NCI-H446 treated with DMSO at 0.1 percent for 48 hours (cell line): ENCODE measurements at places on chromosomes 4 and X.

DNA sequence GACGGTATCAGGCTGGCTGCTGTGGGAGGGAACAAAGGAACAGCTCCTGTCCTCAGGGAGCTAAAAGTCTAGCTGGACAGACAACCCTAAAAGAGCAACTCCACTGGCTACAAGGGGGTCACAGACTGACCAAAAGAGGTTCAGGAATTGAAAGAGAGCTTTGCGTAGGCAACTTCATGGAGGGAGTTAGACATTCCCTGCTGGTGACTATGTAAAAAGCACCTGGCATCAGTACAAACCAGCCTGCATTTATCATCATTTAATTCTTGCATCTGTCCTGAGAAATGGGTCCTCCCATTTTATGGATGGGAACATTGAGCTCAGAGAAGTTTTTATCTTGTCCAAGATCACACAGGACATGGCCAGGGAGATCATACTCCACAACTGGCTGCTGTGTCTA lies 1.4 kb upstream of the LGI2 start:
- no peak for DNase-seq

DNA sequence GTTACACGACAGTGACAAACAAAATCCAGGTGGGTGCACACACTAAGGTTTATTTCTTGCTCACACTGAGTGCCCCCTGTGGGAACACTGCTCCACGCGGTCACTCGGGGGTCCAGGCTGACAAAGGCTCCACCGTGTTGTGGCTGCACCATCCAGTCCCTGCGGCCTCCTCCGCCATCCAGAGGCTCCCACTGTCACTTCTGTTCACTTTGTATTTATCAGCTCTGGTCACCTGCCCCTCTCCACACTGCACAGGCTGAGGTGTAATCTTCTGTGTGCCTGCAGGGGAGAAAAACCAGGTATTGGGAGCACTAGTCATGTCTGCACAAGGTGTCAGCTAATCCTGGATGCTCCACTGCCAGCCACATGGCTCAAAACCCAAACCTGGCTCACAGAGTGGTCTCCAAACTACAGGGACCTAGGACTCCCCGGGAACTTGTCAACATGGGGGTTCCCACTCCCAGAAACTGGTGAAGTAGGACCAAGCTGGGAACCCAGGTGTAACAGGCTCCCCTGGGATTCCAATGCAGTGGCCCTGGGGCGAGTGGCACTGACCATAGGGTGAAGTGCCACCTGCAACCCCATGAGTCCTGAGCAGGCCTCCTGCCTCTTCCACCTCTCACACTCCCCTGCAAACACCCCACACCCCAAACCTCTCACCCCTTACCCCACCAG lies 25.5 kb downstream of the HMX1 start:
- DNase-seq = no peak

DNA sequence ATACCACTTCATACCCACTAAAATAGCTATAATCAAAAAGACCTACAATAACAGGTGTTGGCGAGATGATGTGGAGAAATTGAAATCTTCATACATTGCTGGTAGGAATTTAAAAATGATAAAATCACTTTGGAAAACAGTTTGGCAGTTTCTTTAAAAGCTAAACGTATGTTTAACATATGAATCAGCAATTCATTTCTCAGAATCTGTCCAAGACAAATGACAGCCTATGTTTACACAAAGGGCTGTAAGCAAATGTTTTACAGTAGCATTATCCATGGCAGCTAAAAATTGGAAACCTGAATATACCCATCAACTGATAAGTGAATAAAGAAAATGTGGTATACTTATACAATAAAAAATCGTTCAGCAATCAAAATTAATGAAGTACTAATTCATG lies 33.0 kb upstream of the ABCG2 start:
- DNase-seq = no peak

DNA sequence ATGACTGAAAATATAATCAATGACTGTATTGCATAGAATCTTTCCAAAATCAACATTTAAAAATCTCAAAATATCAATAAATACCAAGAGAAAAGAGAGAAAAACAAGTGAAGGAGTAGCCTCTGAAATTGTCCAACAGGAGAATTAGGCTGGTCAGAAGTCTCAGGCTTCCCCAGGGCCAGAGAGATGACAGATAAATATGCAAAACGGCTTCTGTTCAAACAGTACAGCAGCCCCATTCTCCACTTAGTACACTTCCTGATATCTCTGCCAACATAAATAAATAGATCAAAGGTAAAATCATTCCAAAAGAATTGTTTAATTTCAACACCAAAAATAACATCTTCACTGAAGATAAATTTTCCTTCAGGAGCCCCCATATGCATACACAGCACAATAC lies 204.7 kb upstream of the GABRA2 start:
- DNase-seq = no peak

DNA sequence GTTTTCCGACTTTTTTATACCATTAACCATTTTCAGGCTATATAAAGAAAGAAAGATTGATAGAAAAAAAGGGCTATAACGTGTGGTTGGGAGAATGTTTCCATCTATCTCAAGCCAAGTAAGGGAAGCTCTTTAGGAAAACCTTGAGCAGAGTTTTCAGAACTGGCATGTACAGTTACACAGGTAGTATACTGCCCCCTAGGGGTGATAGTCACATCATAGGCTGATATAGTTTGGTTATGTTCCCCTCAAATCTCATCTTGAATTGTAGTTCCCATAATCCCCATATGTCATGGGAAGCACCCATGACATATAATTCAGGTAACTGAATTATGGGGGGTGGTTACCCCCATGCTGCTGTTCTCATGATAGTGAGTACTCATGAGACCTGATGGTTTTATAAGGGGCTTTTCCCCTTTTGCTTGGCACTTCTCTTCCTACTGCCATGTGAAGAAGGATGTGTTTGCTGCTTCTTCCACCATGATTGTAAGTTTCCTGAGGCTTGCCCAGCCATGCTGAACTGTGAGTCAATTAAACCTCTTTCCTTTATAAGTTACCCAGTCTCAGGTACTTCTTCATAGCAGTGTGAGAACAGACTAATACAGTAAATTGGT lies 186.8 kb downstream of the TMA16 start:
- no peak for DNase-seq

- DNase-seq = no peak
Measured at GRCh38 chr4:17168571-17168970, 270.1 kb upstream of the LDB2 start.

GRCh38 chr4:99594818-99595217 lies 20.2 kb downstream of the MTTP start:
- DNase-seq = no peak

GRCh38 chrX:7024850-7025249 lies 122.7 kb upstream of the STS start:
- DNase-seq = no peak

DNA sequence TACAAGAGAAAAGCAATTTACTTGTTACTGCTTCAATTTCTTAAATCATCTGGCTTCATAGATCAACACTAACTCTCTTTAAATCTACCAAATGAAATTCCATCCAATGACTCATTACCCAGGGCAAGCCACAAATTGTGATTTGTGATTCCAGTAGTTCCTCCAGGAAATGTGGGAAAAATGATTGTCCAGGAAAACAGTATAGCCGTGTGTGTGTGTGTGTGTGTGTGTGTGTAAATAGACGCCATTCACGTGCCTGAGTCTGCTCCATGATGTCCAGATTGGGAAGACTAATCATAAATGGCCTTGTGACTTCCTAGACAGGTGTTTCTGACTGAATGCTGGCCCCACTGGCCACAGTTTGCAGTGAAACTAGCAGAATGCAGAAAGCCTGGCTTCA lies 121.3 kb downstream of the HS6ST2 start:
- DNase-seq = no peak

DNA sequence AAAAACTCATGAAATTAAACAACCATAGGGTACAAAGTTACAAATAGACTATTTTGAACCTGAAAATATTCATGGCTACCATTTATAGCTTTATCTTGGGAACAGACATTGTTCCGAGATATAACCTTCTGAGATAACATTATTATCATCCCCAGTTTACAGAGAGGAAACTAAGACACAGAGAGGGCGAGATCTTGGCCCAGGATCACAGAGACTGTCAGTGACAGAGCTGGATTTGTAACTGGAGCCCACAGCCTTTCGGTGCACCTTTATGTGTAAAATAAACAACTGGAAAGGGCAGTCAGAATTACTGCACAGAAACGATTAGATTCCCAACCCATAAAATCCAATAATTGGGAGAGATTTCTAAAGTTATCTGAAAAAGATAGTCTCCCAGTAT lies 28.4 kb downstream of the KLF3 start:
- no peak for DNase-seq

DNA sequence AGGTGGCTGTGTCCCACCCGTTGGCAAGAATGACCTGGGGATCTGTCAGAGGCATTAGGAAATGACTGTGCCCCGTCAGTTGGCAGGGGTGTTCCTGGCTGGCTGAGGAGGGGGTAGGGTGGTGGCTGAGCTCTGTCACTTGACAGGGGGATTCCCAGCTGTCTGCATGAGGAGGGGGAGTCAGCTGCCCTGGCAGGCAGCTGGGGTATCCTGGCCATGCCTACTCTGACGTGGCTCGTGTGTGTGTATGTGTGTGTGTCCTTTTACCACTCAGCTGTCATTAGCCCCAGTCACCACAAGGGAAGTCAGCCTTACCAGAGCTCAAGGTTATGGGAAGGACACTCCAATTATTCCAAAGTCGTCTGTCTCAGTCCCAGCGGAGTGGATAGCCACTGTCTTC lies 93.2 kb downstream of the EFNB1 start:
- DNase-seq = no peak

GRCh38 chr4:75800972-75801371 lies 76.6 kb downstream of the USO1 start:
- DNase-seq = no peak

DNA sequence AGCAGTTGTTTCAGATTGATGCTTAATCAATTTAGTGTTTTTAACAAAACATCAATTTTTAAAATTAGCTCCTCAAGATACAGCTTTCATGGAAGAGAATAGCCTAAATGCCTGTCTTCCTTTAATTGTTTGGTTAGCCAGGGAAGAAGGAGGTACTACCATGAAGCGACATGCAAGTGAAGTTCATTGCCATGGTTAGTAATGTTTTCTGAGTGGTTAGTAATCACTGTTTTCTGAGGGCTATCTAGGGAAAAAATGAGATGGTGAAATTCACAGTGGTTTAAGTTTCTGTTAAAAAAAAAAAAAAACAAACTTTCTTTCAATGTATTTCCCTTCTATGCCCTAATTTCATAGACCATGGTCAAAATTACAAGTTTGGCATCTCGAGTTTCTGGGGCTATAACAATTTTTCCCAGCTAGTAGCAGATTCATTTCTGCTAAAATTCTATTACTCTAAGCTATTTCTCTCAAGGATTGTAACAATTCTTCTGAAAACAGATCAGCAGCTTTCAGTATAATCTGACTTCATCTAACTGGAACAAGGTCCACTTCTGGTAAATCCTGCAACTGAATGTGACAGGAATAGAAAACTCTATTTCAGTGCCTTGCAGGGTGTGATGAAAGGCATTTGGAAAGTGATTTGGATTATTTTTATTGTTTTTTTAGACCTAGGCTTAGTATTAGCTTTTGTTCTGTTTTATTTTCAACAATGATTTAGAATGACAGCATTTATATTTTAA lies 157.0 kb downstream of the PCDH18 start:
- no peak for DNase-seq
